ENCODE measurements at places on chromosomes 7 and 10.

DNA sequence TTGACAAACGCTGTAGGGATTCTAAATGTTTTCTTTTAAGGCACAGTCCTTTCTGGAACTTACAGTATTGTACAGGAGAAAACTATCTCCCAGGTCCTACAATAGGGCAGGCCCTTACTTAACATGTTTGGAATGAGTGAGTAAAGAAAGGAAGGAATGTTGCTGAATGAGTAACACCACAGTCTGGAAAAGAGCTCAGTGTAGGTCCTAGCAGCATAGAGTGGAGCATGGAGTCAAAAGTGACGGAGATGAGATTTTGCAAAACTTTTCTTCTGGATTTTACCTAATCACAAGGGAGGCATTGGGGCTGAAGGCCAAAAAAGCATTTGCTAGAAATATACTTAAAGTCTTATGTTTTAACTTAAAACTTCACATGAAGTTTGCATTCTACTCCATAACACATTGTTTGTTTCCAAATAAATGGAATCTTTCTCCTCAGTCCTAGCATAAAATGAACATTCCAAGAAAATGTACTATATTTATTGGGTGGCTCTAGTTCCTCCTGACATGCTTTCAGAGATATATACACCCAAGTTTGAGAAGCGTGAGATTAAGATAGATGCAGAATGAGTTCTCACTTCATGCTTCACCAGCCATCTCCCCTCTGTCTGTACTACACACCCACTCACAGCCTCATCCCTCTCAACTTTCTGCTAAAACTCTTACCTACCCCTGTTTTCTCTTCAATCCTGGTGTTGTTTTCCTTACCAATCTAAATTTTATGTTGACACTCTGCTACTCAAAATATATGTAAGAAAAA lies 20.2 kb upstream of the ADD3 start:
- DNase-seq: no peak

DNA sequence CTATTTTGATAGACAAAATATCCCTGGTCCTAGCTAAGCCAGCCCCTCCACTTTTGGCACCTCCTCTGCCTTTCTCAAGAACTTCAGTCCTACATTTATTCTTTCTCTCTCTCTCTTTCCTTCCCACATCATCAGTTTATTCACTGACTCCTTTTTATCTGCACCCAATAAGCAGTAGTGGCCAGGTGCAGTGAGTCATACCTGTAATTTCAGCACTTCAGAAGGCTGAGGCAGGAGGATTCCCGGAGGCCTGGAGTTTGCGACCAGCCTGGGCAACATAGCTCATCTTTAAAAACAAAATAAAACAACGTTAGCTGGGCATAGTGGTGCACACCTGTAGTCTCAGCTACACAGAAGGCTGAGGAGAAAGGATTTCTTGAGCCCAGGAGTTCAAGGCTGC lies 19.4 kb upstream of the NRP1 start:
- no peak for DNase-seq

DNA sequence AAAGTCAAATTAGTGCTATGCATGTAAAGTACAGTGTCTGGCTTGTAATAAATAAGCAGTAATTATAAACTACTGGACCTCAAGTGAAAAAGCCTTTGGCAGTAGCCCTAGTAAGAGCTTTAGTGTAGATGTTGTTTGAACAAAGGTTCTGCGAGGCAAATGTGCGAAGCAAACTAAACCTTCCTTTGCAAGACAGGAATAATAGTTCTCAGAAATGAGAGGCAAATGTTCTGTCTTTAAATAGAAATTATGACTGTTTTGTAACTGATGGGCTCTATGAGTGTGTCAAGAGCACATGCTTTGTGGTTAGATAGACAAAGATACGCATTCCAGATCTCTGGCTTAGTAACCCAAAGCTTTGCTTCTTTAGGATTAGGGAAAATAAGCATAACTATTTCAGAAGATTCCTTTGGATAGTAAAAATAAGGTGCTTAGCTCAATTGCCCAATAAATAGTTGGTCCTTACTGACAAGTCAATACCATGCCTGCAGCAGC lies 169.2 kb upstream of the CDC14C start:
- DNase-seq: no peak

DNA sequence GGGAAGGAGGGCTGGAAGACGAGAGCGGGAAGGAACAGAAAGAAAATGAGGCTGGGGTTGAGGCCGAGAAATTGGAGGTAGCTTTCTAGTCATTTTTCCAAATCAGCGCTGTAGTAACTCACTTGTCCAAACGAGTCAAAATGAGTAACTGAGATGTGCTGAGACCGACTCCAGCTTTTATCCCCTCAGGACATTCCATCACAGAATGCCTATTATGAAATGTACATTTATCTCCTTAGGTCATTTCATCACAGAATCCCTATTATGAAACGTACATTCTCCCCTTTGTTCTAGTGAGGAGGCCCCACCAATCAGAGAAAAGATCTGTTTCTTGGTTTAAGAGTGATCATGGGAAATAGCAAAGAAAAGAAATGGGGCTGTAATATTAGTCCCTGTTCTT lies 55.7 kb upstream of the AMPH start:
- DNase-seq: no peak

GRCh38 chr10:66604195-66604594 lies 321.6 kb upstream of the LRRTM3 start:
- no peak for DNase-seq
